ENCODE measurements at places on chromosomes 6 and 20.

DNA sequence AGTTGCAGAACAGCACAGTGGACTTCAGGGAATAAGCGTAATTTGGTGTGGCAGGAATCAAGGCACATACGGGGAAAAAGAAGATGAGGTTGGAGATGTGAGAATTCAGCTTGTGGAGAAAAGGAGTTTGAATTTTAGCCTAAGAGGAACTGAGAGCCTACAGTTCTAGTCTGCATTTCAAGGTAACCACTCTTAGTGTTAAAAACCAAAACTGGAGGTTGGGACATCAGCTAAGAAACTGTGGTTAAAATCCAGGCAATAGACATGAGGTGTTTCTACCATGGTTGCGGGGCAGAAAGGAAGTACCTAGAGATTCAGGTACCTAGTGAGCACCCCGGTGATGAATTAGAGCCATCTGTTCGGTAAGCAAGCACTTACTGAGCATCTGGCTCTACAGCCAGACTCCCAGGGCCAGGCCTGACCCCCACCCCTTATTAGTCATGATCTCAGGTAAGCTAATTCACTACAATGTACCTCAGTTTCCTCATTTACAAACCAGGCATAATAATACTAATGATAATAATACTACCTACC lies 44.4 kb downstream of the FAXC start:
- DNase-seq, result no peak

DNA sequence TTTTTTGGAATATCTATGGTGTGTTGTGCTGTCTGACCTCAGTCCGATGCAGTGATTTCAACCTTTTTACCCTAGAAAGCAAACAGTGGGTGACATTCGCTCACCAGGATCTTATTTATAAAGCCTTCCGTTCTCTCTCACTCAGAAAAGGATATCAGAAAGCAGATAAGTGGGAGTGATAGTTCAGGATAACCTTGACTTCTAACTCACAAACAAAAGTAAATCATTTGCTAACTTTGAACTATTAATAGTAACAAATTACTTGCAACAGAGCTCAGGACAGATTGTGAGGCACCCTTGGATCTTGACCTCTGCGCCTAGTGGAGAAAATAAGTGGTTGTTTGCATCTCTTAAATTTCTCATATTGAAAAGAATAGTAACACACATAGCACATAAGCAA lies 637.1 kb upstream of the CITED2 start:
- no peak for DNase-seq

DNA sequence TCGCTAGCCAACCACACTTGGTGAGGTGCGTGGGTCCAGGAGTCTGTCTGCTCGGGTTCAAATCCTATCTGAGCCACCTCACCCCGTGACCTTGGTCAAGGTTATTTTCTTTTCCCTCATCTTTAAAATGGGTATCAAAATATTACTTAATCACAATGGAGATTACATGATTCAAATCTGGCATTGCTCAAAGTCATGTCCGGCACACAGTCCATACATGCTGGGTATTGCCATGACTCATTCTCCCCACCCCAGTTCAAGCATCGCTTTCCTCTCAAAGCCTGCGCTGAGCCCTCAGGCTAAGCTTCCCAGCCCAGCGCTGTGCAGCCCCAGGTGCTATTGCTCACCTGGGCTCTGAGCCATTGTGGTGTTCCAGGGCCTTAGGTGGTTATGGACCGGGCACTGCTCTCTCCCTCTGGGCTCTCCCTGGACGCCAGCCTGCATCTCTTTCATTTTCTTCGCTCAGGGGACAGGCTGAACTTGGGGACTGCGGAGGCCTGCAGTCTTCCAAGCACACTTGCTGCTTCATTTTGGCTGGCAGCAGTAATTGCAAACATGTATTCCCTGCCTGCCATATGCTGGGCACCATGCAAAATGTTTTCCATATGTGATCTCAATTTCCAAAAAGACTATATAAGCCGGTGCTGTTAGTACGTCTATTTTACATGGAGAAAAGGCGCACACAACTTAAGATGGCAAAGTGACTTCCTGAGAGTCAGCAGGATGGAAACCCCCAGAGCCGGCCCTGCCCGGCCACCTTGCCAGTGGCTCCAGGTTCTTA lies 27.3 kb downstream of the WRNIP1 start:
- DNase-seq, result no peak

- no peak for DNase-seq
These were observed 2.2 kb downstream of the APCDD1L start for GRCh38 chr20:58512808-58513552.

DNA sequence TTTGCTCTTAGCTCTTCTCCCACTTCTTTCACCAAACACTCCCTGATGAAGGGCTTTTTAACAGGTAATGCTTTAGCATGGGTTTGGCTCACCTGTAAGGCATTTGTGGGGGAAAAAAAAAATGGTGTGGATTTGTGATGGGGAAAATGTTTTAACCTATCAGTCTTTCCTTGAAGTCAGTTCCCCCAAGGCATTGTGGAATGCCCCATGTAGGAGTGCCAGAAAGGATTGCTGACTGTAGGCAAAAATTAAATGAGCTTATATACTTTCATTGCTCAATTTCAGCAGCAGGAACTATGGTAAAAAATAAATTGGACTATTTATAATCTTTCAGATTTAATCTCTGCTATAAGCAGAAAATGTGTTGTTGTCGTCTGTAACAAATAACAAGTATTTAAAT lies 10.6 kb upstream of the SASH1 start:
- DNase-seq, result no peak

GRCh38 chr6:139349464-139350020 lies 24.9 kb downstream of the CITED2 start:
- no peak for DNase-seq

DNA sequence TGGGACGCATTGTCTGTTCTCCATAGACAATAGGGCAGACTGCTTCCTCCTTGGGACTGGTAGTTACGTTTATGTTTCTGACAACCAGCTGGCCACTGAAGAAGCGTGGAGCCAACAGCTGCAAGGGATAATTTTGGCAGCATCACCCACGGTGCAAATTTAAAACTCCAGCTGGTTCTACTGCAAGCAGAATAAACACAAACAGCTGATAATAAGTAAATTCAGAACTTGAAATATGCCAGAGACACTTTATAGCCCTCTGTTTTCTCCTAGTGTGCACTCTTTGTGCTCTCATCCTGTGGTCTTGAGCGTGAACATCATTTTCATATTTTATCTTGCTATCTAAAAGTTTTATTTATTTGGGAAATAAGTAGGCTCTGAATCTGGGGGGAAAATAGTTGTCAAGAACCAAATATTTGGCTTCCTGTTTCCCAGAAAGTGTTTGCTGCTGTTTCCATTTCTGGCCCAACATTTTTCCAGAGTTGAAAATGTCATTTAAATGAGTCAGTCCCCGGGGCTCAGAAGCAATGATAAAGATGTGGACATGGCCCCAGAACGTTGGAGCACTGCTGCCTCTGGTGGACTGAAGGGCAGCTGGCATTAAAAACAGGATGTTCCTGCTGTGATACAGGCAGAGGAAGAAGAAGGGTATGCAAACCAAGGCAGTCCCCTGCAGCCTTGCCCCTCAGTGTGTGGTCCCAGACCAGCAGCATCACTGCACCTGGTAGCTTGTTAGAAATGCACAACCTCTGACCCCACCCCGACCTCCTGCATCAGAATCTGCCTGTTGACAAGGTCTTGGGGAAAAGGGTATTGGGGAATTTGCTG lies 12.5 kb upstream of the THBD start:
- no peak for DNase-seq

GRCh38 chr6:85078058-85078457 lies 313.7 kb upstream of the TBX18 start:
- no peak for DNase-seq

DNA sequence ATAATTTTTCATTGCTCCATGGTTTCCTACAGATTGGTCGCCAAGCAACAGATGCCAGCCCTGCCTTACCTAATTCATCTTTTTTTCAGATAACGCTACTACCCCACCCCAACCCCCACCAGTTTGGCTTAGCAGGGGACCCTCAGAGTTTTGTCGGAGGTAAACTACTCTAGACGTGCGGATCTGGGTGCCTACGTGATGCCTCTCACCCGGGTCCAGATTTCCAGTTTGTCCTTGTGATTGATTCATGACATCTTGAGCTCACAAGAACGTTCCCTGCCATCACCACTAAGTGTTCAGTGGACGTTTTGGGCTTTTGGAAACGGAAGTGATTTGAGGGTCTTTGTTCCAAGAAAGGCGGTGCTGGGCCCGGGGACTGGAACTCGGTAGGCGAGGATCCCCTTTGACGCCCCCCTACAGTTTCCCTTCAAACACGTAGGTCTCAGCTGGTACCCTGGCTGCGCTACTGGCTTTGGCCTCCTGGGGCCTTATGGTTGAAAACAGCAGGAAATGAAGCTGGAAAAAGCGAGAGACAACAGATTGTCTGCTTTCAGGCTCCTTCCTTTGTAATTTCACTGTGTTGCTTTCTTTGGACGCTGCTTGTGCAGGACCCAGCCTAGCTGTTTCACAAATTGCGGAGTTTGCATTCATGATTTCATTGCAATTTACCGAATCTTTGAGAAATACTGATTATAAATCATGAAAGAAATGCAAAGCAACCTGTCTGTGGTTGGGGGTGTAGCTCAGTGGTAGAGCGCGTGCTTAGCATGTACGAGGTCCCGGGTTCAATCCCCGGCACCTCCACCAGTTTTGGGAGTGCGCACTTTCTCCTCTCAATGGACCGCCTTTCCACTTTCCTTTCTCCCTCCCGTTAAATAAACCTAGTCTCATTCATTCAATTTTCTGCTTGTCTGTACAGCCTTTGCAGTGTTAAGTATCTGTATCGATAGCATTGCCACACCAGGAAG lies 81.0 kb downstream of the GPX5 start:
- no peak for DNase-seq

DNA sequence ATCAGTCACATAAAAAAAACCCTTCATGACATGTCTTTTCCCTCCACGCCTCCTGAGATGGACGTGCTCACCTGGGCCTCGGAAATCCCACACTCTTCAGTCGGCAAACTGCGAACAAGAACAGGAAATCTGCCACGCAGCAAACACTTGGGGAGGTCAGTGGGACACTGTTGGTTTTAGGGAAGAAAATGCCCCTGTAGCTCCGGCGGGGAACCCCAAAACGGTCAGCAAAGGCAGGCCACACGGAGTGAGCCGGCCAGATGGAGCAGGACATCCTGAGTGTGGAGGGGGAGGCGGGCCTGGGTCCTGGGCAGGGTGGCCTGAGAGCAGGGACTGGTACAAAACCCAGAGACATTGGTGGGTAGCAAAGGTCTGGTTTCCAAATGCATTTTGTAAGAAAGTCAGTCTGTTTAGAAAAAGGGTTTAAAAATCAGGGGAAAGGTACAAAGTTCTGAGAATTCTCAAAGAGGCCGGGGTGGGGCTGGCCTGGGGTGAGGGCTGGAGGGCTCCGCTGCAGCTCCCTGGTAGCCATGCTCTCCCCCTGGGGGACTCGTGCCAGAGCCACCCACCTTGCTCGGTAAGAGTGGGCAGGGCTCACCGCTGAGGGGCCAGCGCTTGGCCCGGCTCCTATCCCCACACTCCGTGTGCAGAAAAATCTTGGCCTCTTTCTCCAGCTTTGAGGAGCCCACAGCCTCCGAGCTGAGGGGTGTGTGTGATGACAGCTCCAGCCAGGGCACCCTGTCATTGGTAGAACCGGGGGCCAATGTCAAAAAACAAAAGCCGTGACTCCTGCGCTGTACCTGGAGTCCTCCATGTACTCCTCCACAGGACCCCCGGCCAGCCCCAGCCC lies 5.2 kb downstream of the SLC2A4RG start:
- DNase-seq, result no peak

- DNase-seq, result no peak
These were observed 646.7 kb upstream of the PTCHD4 start for GRCh38 chr6:48757661-48758060.

GRCh38 chr6:109298605-109299264 lies 83.5 kb downstream of the CD164 start:
- DNase-seq, result no peak

GRCh38 chr6:10529231-10529801 lies 8.2 kb downstream of the GCNT2 start:
- no peak for DNase-seq

GRCh38 chr6:36195471-36196112 lies 952 bp upstream of the BRPF3 start:
- DNase-seq, result no peak

Data from omental fat pad (tissue), 4 donors.